Central memory CD4-positive, alpha-beta T cell (primary cell): ENCODE measurements at places on chromosomes 11 and 22.
A peak's percentile ranks its signal among the peaks of the same experiment; 100 is the strongest.

DNA sequence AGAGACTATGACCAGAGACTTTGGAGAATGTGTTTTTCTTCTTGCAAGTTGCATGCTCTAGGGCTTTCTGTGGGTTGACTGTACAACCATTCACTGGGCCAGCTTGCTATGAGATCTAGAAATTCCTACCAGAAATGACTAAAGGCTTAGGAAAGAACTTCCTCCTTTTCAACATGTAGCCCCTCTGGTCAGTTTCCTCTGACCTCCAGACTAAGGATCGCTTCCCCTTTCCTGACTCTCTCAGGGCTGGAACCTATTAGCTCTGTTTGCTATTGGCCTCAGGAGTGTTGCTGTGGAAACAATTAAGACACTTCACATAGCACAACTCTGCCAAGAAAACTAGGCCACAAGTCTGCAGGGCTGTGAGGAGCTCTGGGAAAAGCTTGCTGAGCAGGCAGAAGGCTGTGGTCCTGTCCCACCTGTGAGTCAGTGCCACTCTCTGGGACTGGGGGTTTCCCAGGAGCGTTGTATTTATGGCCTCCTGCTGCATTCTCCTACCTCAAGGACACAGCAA is 10.7 kb downstream of the CRY2 start:
- DNase-seq, result no peak

GRCh38 chr22:23415490-23415851 is 164.6 kb downstream of the IGLL1 start:
- no peak for DNase-seq

- DNase-seq, result peak; percentile 32
These were observed 10.5 kb downstream of the GRK2 start for GRCh38 chr11:67276781-67277230.

- no peak for DNase-seq
These were observed 24.1 kb downstream of the ZBTB16 start for GRCh38 chr11:114083391-114084252.

- DNase-seq, result no peak
These were observed 254.1 kb downstream of the NTM start for GRCh38 chr11:131624531-131624930.

GRCh38 chr11:97610000-97610399 is 1220.2 kb downstream of the JRKL start:
- DNase-seq, result no peak

DNA sequence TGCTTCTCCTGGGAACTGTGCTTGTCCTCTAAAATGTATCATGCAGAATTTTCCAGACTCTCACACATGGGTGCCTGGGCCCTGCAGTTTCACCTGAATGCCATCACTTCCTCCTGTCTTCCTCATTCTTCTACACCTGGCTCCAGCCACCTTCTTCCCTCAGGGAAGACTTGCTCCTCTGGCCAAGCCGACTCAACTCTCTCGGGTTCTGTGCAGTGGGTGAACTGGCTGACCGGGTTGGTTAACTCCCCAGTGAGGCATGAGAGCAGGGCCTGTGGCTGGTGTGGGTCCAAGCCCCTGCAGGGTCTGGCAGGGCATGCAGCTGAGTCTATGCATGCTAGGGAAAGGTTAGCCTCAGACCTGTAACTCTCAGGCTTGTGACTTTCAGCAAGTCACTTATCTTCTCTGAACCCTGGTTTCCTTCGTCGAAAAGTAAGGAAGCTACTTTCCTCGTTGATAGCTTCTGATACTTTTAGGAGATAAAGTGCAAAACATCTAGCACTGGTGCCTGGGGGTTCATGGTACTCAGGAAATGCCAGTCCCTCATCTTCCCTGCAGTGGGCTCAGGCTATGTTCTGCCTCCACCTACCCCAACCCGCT is 11.9 kb downstream of the CD82 start:
- no peak for DNase-seq
